ENCODE measurements at places on chromosomes 12 and 14.

GRCh38 chr14:58737511-58737910 is 99.7 kb downstream of the DACT1 start:
- DNase-seq: no peak

DNA sequence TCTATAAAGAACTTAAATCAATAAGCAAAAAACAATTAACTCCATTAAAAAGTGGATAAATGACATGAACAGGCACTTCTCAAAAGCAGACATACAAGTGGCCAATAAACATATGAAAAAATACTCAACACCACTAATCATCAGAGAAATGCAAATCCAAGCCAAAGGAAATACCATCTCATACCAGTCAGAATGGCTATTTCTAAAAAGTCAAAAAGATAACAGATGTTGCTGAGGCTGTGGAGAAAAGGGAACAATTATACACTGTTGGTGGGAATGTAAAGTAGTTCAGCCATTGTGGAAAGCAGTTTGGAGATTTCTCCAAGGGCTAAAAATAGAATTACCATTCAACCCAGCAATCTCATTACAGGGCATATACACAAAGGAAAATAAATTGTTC is 234.5 kb upstream of the PLXNC1 start:
- no peak for DNase-seq

DNA sequence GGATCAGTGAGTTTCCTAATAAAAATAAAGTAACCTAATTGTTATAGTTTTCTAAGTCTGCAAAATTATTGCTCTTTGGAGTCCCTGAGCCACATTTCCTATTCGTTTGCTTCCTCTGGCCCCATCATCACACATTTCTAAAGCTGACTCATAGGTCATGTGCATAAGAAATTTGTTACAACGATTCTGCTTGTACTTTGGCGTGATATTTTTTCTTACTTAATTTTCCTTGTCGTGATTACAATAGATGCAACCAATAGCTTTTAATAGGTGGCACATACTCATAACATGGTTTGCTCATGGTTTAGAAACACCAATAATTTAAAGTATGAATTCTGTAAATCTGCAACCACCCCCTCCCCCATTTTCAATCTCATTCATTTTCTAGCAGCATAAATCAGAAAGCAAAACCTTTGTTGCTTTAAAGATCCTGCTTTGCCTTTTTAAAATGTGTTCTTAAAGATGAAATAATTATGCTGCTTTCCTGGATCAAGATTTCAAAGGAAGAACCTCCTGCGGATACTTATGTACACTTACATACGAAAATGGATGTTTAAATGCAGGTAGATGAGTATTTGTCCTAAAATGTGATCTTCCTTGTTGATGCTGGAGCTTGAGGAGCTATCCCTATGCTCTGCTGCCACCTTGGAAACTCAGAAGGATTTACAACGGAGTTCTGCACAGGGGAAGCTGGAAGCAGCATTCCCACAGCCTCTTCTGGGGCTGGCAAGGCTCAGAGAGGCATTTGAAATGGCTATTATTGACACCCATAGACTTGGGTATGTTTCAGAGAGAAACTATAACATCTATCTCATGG is 1.7 kb upstream of the FLRT2 start:
- peak; percentile 78 for DNase-seq

DNA sequence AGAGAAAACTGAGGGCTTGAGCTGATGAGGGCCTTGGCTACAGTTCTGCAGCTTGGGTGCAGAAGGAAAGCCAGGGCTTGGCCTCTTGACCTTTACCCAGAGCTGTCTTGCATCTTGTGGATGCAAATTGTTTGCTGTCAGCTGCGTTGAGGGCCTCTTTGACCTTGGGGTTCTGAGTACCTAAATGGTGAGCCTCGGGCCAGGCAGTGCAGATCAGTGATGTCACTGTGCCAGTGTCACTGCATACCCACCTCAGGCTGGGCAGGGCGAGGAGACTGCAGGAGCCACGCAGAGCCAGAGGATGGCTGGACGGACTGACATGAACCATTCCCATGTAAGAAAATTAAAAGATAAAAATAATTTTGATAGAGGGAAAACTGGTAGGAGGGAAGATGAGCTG is 18.6 kb downstream of the ESRRB start:
- no peak for DNase-seq

DNA sequence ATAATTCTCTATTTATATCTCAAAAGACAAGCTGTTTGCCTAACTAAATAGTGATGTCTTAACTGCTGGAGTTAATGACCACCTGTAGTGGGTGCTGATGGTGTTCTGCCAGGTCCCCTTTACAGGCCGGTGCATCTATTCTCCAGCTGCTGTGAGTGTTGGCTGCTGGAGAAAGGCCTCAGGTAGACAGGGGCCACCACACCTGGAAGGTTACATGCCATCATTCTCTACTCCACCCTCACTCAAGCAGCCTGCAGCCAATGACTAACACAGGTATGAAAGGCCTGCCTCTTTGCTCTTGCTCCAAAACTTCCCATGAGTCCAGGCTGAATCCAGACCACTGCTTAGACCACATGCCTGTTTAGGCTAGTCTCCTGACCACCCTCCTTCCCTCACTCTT is 73.9 kb downstream of the RPS6KA5 start:
- DNase-seq: peak; percentile 72

DNA sequence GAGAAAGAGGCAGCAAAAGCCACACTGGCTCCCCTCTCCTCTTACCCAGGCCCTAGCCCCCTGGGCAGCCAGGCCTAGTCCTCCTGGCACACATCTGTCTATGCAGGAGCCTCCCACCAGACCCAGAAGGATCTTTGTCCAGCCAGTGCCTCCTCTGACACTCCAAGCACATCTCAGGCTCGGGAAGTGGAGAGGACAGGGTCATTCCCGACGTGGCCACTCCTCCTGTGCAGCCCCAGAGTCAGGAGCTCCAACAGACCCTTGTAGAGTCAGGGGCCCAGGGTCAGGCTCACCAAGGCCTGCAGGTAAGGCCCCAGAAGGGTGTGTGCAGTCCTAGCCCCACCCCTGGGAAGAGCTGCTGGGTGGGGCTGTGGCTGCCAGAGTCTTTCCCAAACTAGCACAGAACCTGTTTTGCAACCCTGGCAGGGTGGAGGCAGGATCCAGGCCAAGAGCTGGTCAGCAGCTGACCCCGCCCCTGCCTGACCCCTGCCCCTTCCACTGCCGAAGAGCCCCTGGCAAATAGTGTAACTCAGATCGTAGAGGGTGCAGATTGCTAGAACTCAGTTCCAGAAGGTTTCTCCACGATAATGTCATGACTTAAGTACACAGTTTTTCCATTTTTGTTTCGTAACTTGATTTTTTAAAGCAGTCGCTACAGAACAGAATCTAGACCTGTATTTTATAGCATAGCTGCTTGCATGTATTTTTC is 26.6 kb upstream of the PNMA1 start:
- DNase-seq: peak; percentile 95

GRCh38 chr12:52947738-52948423 is 1.0 kb upstream of the KRT18 start:
- DNase-seq: no peak

DNA sequence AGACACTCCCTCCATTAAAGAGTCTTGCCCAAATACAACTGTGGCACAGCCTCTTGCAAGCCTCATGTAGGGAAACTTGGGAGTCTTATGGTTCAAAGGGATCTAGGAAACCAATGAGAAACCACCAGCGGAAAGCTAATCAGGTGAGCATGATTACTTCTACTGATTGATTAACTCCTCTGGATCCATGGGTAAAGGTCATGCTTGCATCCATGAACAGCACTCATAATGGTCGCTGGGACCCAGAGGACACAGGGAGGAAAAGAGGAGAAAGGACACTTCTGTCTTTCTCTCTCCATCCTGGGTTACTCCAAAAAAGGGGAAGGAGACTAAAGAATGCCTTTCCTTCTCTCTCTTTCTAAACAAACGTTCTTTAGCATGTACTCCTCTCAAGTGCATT is 1397.2 kb downstream of the LRFN5 start:
- DNase-seq: no peak

GRCh38 chr12:116236148-116236731 is 41.3 kb downstream of the MED13L start:
- peak; percentile 64 for DNase-seq

DNA sequence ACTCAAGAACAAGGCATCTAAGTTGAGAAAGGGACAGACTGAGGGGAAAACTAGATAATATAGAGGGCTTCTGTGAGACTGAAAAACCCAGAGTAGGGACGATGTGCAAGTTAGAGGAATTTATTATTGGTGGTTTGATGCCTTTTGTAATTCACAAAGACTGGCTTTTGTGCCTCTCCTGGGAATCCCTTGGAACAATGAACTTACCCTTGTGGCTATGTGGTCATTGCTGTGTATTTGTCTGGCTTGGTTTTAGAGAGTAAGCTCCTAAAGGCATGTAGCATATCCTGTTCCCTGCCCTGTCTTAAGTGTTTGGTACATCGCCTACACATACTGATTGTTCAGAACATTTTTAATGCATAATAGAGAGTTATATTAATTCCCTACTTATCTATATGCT is 26.6 kb downstream of the DCN start:
- no peak for DNase-seq

- DNase-seq: no peak
Measured at GRCh38 chr14:97709552-97709951, 912.4 kb downstream of the VRK1 start.

- DNase-seq: no peak
Measured at GRCh38 chr14:61710853-61711817, 15.8 kb downstream of the HIF1A start.

GRCh38 chr12:58286353-58286752 is 345.0 kb downstream of the ATP23 start:
- DNase-seq: no peak

- DNase-seq: no peak
Measured at GRCh38 chr12:130879212-130879686, 7.4 kb downstream of the RAN start.

GRCh38 chr12:65152012-65152411 is 17.4 kb upstream of the LEMD3 start:
- peak; percentile 68 for DNase-seq

GRCh38 chr14:98916036-98916435 is 356.0 kb downstream of the BCL11B start:
- DNase-seq: no peak

GRCh38 chr12:11724888-11725311 is 75.4 kb downstream of the ETV6 start:
- no peak for DNase-seq

DNA sequence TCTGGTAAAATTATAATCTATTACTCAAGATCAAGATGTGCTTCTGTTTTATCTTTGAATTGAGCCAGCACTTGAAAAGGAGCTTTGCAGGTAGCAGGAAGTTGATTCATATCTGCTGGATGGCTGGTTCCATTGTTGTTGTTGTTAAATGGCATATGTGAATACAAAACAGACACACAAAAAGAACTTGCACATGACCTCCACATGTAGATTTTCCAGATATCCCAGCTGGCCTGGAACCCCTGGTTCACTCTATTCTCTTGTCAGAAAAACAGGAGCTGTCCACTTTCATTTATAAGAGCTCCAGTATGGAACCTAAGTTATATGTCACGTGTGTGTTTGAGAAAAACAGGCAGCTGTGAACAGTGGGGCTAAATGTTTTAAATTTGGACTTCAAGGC is 273.9 kb downstream of the TMEM132D start:
- no peak for DNase-seq

- DNase-seq: no peak
Measured at GRCh38 chr14:67881225-67881624, 61.6 kb downstream of the RAD51B start.

GRCh38 chr12:89386138-89386537 is 33.8 kb upstream of the DUSP6 start:
- no peak for DNase-seq

GRCh38 chr12:122743895-122744525 is 8.6 kb upstream of the DENR start:
- DNase-seq: no peak

- DNase-seq: no peak
Measured at GRCh38 chr12:81819991-81820633, 61.0 kb upstream of the PPFIA2 start.

DNA sequence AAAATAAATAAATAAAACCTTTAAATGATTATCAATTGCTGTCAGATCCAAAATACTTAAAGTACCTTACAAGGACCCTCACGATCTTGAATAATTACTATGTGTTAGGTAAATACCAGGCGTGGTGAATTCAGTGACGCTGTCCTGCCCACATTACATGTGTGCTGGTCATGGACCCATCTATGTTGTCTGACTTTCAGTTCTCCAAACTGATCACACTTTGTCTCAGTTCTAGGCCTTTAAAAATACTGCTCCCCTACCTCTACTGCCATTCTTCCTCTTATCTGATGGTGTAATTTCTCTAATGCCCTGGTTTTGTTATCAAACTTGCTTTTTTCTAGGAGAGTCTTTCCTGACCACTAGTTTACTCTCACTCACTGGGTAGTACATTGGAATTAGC is 520.7 kb downstream of the TRHDE start:
- DNase-seq: no peak

DNA sequence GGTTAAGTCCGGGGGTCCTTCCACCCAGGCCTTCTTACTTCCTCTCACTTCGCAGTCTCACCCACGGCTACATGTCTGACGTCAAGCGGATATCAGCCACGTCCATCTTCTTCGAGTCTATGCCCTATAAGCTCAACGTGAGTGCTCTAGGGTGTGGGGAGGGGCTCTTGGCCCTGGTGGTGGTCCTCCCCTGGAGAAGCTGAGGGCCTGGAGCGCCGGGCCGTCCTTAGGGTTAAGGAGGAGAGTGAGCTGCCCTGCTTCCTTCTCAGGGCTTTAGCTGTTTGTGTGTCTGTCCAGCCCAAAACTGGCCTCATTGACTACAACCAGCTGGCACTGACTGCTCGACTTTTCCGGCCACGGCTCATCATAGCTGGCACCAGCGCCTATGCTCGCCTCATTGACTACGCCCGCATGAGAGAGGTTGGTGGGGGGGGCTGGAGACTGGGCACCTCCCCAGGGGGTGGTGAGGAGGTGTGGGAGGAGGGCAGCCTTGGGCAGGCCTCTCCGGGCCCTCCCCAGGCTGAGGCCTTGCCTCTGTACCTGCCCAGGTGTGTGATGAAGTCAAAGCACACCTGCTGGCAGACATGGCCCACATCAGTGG is 2.7 kb downstream of the SHMT2 start:
- DNase-seq: no peak

- DNase-seq: no peak
Measured at GRCh38 chr14:74347795-74348100, 523 bp upstream of the VRTN start.

DNA sequence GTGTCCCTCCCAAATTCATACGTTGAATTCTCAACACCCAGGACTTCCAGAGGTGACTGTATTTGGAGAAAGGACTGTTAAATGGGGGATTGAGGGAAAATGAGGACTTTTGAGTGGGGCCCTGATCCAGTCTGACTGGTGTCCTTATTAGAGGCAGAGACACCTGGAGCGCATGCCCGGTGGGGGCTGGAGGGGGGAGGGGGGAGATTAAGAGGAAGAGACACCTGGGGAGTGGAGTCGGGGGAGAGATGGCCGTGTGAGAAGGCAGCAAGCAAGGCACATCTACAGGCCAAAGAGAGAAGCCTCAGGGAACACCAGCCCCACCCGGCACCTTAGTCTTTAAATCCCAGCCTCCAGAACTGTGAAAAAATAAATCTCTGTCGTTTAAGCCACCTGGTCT is 209.7 kb downstream of the SLC41A2 start:
- DNase-seq: peak; percentile 49

DNA sequence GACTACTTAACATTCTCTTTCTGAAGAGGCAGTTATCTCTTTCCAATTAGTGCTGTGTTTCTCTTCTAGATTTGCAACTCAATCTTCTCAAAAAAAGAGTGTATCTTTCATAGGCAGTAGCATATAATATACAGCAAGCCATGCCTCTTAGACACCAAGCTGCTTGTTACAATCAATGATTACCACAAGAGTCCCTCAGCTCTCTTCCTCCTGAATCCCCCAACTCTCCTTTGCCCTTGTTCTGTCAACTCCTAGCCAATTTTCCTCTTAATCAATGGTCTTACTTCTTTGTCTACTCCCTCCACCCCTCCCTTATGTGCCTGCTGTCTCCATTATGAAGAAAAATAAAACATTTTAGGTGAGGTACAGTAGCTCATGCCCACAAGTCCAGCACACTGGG is 2.6 kb downstream of the TMTC1 start:
- no peak for DNase-seq
